ENCODE measurements at places on chromosomes 11 and 22.

DNA sequence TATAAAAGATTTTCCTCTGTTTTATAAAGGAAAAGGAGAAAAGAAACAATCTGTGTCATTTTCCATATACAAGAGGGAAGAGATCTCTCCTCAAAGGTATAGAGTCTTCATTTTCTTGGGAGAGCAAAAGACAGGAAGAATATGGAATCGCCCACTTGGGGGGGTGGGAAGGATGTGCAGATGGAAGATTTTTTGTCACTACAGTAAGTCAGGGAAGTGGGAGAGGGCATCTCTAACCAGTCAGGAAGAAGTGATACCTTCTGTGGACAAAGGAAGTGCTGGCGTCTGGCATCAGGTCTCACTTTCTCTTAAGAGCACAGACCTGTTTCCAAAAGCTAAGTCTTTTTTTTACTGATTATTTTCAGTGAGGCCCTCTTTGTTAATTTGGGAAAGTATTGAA is 1.4 kb downstream of the PRR14L start:
- DNase-seq: no peak

DNA sequence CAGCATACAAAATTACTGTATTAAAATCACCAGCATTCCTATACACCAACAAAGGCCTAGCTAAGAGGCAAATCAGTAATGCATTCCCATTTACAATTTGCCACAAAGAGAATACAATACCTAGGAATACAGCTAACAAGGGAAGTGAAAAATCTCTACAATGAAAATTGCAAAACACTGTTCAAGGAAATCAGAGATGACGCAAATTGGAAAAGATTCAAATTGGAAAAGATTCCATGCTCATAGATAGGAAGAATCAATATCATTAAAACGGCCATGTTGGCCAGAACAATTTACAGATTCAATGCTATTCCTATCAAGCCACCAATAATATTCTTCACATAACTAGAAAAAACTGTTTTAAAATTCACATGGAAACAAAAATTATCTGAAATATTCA is 123.0 kb upstream of the ANO5 start:
- no peak for DNase-seq

GRCh38 chr22:27238935-27239510 is 562.5 kb downstream of the MN1 start:
- DNase-seq: no peak

DNA sequence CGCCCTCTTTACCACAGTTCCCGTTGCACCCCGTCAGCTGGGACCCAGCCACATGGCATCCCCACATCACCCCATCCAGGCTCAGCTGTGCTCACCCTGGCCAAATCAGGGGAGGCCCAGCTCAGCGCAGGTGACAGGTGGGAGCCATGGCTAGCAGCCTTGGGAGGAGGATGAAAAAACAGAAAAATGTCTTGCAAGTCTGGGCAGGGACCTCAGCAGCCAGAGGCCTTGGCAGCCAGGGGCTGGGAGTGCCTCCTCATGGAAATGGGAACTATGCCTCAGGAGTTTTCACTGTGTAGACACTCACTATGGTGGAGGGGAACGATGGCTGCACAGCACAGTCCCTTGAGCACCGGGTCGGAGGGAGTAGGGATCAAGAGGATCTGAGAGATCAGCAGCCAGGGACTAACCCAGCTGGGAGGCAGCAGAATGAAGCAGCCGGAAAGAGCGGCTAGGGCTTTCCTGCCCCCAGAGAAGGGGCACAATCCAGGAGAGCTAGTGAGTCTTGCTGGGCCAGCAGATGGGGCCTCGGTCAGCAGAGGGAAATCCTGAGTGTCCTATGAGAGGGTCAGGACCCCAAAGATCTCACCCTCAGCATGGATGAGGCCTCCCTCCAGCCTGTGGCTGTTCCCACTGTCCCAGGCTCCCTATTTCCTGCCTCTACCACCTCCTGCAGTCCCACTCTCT is 6.2 kb upstream of the FTH1 start:
- DNase-seq: no peak

DNA sequence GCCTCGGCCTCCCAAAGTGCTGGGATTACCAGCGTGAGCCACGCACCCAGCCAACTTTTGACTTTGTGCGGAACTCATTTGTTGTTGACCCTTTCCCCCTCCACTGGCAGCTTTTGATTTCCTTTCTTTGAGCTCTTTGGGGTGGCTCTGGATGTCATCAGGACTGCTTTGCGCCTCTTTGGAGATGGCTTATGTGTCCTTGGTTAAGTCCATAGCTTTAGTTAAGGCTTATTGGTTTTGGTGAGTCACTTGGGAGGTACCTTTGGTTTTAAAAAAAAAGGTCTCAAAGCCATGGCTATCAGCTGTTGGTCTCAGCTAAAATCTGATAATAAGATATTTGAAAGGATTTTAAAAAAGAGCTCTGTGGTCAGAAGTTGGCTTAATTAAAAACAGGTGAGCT is 5.1 kb upstream of the ARSA start:
- DNase-seq: no peak

DNA sequence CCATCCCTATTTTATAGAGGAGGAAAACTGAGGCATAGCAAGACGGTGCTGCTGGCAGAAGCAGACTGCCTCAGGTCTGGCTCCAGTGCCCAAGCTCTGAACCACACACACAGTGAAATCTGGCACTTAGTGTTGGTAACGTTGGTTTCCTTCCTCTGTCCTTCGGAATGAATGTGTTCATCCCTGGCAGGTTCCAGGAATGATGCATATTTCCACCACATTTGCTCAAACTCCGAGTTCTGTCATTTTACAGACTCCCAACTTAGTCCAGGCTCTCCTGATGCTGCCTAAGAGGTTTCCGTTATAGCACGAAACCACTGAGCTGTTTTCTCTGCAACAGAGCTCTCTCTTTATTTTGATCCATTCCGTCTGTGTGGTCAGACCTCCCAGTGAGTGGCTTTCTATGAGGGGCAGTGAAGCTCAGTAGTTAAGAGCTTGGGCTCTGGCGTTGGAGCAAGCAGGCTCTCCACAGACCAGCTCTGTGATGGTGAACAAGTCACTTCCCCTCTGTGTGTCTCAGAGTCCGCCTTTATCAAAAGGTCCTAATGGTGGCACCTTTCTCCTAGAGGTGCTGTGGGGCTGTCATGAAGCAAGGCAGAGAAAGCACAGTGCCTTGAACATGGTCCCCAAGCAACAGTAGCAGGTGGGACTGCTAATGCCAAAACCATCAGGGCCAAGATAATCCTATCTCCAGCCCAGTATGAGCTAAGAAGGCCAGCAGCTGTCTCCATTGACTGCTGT is 200.3 kb downstream of the MYO18B start:
- no peak for DNase-seq

- no peak for DNase-seq
These were observed 136.4 kb downstream of the SLC17A6 start for GRCh38 chr11:22474616-22475015.

DNA sequence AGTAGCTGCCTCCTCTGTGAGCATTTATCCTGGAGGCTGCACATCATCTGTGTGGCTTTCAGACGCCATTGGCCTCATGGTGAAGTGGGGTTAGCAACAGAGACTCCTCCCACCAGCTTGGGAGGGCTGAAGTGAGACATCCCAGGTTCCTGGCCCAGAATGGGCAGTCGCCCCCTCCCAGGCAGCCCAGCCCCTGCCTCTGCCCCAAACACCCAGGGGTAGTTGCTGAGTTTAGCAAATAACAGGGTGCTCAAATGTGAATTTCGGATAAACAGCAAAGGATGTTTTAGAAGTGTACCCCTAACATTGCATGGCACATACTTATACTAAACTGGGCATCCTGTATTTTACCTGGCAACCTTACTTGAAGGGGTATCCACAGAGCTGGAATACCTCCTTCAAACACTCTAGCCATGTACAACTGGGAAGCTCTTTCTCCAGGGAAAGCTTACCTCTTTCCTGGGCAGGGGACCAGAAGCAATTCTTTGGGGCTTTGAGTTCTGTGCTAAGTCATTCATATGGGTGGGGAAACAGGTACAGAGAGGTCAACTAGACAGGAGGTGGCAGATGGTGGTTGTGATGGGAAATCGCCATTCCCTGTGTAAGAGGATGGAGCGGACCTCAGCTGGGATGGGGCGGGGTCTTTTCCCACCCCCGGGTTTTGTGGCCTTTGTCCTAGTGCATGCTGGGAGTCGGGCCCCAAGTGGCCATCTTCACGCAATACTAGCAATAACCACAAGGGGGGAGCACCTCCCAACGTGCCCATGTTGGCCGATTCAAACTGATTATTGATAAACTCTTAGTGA is 19.3 kb downstream of the MTFP1 start:
- no peak for DNase-seq

GRCh38 chr11:63445720-63446119 is 45.2 kb downstream of the PLAAT5 start:
- no peak for DNase-seq

DNA sequence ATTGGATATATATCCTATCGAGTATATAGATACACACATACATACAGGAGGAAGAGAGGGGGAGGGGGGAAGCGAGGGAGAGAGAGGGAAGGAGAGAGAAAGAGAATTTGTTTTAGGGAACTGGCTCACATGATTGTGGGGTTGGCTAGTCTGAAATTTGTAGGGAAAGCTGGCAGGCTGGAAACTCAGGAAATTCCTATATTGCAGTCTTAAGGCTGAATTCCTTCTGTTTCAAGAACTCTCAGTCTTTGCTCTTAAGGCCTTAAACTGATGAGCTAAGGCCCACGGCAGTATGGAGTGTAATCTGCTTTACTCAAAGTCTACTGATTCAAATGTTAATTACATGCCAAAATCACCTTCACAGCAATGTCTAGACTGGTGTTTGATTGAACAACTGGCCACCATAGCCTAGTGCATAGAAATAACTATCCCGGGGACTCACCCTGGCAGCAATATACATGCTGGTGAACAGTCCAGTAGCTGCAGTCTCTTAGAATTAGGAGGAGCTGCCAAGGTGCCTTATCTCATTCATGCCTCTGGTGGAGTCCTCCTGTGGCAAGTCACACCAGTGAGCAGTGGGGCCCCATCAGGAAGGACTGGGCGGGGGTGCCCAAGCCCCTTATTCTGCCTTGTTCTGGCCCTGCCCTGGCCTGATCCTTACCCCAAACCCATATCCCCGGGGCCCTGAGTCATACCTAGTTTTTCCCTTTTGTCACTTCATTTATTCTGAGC is 59.7 kb upstream of the AMPD3 start:
- no peak for DNase-seq

- DNase-seq: no peak
These were observed 9.6 kb upstream of the TP53I11 start for GRCh38 chr11:44960200-44960845.

DNA sequence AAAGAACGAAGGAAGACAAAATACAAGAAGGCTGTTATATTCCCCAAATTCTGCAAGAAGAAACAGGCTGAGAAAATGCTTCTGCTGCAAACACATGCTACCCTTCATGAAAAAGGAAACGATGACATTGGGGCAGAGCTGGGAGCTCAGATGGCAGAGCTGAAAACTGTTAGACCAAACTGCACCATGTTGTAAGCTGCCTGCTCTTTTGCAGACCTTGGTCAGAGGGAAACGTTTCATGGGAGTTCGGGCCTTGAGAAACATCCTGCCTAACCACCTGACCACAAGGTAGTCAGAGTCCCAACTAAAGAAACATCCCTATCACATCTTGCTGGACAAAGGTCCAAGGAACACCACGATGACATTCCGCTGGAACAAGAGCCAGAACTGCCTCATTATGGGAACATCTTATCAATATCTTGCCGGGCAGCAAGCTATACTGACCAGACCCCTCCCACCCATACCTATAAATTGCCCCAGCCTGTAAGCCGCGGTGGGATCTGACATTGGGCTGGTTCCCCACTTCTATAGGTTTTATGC is 110.7 kb upstream of the CTSC start:
- no peak for DNase-seq

DNA sequence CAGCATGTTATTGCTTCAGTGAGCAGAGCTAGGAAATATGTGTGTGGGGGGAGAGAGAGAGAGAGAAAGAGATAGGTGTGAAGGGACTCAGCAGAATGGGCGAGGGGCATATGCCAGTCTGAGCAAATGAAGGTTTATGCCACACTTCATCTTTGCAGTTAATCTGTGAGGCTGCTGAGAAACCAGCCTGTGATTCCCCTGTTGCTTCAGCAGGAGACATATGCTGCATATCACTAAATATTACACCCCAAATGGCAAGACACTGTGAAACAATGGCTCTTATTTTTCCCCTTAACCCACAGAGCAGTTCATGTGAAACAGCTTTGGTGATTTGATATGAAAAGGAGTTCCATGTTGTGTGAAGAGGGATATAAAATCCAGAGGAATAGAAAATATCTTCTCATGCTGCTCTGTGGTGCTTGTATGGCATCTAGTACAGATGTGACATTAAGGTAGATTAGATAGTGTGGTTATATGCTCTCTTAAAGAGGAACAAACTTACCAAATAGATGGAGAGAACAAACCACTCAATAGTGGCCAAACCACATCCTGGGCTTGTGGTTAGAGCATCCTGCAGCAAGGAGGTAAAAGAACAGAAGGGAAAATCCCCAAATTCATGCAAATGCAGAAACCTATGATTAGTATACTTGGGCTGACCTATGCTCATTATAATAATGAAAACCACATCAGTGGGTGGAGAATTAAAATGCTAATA is 864.2 kb downstream of the FAM181B start:
- DNase-seq: no peak

DNA sequence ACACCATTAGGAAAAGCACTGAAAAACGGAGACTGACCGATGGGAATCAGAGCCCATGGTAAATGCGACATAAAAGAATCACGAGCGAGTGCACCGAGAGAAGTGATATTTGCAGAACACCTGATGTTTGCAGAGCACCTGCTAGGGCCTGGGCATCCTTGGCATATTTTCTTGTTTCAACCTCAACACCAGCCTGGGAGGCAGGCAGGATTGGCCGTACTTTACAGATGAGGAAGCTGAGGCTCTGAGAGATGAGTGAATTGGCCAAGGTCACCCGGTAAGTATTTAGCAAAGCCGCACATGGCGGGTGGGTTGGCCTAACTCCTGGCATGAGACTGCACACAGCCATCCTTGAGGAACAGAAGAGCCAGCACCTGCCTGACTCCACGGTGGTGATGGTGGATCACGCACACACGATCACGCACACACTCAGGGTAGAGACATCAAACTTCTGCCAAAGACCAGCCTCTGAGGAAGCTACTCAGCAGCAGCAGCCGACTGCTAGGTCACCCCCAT is 21.6 kb upstream of the CHADL start:
- DNase-seq: no peak

DNA sequence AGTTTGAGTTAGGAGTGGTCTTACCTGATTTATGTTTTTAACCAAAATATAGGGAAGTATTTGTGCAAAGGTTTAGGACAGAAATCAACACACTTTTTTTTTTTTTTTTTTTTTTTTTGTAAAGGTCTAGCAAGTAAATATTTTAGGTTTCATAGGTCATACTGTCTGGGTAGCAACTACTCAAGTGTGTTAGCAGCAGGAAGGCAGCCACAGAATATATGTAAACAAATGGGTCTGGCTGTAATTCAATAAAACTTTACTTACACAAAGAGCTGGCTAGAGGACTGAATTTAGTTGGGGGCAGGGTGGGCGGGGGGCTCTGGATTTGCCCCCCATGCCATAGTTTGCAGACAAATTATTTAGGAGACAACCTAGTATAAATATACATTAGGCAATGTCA is 510.4 kb downstream of the NELL1 start:
- DNase-seq: no peak
